ENCODE measurements at places on chromosomes 3 and 15.

- no peak for DNase-seq
Measured at GRCh38 chr15:73921254-73921925, 4.9 kb upstream of the LOXL1 start.

GRCh38 chr3:58059349-58060321, 51.4 kb downstream of the FLNB start:
- peak; percentile 88 for DNase-seq

DNA sequence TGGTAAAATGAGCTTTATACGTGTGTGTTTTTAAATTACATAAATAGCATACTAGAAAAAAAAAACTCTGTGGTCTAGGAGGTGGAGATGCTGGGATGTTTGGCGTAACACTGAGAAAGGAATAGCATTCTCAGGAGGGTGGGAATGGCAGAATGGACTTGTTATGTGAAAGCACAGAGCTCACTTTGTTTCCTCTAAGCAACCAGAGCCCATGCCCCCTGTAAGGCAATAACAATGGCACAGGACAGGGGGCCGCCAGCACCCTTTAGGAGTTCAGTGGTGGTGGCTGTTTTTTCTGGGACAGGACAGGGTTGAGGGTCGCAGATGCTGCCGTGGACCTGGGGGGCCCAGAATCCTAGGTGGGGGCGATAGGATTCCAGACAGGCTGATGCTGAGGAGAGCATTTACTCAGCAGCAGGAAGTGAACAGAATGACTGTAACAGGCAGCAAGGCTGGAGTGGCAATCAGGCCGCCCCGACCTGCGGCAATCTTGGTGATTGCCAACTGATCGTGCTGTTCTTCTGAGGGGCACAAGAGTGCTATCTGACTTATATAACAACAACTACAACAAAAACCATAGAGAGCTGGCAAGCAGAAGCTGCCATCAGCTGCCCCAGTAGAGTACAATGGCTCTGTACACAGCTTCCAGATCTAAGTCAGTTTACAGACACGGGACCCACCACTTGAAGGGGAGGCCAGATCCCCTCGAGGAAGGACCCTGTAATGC, 160.4 kb downstream of the UACA start:
- DNase-seq = no peak

DNA sequence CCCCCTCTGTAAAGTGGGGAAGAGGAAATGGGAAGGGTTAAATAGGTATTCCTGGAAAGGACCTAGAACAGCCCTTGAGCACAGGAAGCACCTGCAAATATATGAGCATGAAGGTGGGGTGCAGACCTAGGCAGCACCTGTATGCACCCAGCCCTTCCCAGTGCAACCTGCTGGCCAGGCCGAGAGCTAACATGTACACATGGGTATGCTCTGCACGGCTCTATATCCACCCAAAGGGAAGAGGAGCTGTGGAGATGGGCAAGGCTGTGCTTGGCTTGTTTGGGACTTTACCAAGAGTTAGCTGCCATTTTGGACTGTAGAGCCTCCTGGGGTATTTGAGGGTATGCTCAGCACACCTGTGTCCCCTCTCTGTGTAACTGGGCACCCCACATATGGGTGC, 171.2 kb downstream of the KLF13 start:
- DNase-seq = no peak

DNA sequence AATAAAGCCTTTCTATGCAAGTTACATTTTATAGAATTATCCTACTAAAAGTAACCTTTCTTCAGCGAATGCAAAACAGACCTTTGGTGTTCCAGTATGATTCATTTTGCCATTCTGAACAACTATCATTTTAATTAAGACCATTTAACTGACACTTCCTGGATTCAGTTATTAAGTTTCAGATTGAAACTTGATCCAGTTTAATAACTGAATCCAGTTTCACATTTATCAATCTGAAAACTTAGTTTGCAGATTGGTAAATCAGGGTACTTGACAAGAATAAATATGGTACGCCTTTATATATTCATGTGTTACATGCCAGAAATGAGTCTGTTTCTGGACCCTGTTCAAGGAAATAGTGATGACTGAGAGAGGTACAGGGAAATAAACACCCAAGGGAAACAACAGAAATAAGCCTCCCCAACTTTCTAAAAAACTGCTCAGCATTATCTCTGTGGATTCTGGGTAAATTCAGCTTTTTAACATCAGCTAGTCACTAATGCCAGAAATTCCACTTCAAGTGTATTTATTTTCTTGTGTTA, 23.3 kb upstream of the NFKBIZ start:
- no peak for DNase-seq
